ENCODE measurements at places on chromosomes 1 and 21.

- DNase-seq: no peak
These were observed 13.7 kb downstream of the GLIS1 start for GRCh38 chr1:53725238-53725689.

GRCh38 chr1:109821221-109821669 lies 57.5 kb upstream of the EPS8L3 start:
- DNase-seq: peak; percentile 83

DNA sequence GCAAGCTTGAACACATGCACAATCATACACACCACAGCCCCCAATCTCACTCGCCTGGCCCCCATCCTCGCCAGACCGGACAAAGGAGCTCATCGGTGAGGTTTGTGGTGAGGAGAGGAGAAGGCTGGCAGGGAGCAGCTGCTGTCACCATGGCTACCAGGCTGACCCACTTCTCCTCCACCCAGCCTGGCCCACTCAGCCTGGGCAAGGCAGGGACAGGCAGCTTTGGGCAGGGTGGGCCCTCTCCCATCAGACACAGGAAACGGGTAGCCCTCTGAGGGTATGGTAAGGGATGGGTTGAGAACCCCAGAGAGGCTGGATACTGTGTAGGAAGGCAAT lies 15.9 kb downstream of the RIMS3 start:
- DNase-seq: peak; percentile 17

DNA sequence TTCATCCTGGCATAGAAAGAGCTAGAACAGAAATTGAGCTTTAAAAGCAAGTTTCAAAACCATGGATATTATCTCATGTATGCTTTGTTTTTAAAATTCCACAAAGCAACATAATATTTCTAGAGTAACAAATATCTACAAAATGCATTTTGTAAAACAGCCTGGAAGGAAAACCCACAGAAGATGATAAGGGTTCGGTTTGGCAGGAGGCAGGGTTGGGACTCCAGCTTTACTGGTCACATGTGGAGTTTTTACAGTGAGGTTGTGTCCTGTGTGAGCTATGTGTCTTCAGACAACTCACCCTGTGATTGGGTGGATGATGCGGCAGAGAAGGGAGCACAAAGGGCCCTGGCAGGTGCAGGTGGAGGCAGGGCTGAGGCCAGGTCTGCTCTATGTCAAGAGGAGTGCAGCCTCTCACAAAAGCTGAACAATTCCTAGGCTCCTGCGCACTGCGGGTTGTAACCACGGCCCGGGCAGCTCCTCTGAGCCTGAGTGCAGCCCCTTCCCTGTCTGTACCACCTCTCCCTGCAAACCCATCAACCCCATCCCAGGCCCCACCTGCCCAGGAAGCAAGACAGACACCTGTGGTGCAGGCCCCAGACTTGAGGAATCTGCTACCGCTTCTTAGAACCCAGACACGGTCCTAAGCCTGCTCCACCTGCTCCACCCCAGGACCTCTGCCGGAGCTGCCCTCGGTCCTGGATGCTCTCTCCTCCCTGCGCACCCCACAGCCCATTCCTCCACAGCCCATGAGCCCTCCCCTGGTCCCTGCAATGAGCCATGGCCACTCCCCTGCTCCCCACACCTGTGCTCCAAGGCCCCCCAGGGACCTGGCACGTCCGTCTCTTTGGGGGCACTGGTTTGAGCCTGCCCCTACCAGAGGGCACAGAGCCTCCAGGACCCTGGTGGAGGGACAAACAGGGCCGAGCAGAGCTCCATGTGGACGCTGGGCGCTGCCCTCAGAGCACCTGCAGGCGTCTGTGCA lies 2.8 kb upstream of the COL18A1 start:
- DNase-seq: peak; percentile 56

DNA sequence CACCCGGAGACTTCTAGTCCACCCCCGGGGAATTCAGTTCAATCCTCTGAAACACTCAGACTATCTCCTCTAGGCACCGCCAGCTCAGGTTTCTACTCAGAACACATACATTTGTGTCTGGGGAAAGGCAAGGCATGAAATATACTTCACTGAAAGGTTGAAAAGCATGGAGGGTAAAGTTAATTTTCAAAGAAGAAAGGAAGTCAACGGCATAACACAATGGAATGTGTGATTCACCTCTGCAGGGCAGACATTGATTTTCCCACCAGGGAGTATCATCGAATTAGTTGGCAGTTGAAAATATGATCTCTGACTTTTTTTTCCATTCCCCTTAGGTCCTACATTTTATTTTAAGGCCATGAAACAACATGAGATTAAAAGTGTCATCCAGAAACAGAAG lies 669.4 kb downstream of the SMYD3 start:
- DNase-seq: no peak

GRCh38 chr1:196415978-196416377 lies 192.3 kb downstream of the KCNT2 start:
- no peak for DNase-seq

- DNase-seq: no peak
These were observed 8.1 kb downstream of the AKNAD1 start for GRCh38 chr1:108848806-108849205.

DNA sequence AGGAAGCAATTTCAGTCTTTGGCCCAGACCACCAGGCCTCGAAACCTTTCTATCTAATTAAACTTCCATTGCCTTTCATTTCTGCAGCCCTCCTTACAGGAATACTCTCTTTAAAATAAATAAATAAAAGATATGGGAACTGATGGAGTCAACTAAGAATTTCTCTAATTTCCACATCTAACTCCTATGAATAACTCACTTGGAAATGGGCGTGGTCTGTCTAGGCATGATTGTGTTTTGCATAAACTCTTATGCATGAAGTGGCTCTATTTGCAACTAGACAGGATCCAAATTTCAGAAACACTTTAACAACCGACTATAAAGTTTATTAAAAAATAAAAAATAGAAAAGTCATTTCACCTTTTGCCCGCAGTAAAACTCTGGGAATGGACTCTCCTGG lies 199.5 kb downstream of the ADSS2 start:
- DNase-seq: no peak
